Vein endothelial cell (primary cell): ENCODE measurements at places on chromosomes 11 and 22. TPM values are rescaled to one million over a fixed set of nuclear protein-coding genes. Genes with fewer than 3 reads are reported as not detected.

Gene MS4A12
- total RNA-seq, result not detected in 2 replicates

Gene GSC2
- not detected in 2 replicates for total RNA-seq

Gene IL17REL
- under 0.01 and 0.33 TPM in 2 replicates for total RNA-seq

Gene TBX10
- total RNA-seq, result not detected in 2 replicates

Gene HMBS
- 6.9 and 7.3 TPM in 2 replicates for total RNA-seq

Gene PIH1D2
- 1.7 and 2.6 TPM in 2 replicates for total RNA-seq

Gene OR8J1
- total RNA-seq, result not detected in 2 replicates

Gene SYCE3
- total RNA-seq, result not detected in 2 replicates
